ENCODE measurements at places on chromosomes 12 and 14.
A peak's percentile ranks its signal among the peaks of the same experiment; 100 is the strongest.

GRCh38 chr12:87952850-87953249 is 76.4 kb downstream of the C12orf50 start:
- DNase-seq = no peak

DNA sequence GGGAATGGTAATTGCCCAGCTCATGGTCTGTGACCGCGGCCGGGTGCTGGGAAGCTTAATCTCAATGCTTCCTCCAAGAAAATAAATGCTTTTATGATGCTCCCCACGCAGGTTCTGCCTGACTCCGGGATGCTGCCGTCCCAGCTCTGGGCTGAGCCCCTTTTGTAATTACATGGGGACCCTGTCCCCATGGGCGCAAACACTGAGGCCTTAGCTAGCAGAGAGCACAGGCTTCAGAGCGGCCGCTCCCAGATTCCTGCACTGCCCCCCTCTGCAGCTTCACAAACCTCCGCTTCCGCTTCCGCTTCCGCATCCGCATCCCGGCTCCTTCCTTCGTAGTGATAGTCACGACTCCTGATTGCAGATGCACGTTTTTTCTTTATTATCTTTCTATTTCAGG is 129.5 kb downstream of the KIF26A start:
- no peak for DNase-seq

GRCh38 chr12:43069768-43070221 is 480.2 kb upstream of the PRICKLE1 start:
- DNase-seq = peak; percentile 43

DNA sequence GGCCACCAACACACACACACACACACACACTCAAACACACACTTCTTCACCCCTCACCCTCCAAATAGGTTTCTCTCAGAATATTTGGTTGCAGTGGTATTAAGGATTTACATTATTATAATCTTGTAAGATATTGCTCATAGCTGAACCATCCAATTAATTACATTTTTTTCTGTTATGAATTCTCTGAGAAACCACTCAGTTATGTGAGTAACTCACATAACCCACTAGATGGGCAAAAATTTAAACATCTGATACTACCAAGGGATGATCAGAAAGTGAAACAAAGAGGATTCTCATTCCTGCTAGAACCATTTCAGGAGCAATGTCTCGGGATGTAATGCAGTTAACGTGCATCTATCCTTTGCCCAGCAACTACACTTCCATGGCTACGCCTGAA is 31.6 kb downstream of the TMTC1 start:
- DNase-seq = no peak

DNA sequence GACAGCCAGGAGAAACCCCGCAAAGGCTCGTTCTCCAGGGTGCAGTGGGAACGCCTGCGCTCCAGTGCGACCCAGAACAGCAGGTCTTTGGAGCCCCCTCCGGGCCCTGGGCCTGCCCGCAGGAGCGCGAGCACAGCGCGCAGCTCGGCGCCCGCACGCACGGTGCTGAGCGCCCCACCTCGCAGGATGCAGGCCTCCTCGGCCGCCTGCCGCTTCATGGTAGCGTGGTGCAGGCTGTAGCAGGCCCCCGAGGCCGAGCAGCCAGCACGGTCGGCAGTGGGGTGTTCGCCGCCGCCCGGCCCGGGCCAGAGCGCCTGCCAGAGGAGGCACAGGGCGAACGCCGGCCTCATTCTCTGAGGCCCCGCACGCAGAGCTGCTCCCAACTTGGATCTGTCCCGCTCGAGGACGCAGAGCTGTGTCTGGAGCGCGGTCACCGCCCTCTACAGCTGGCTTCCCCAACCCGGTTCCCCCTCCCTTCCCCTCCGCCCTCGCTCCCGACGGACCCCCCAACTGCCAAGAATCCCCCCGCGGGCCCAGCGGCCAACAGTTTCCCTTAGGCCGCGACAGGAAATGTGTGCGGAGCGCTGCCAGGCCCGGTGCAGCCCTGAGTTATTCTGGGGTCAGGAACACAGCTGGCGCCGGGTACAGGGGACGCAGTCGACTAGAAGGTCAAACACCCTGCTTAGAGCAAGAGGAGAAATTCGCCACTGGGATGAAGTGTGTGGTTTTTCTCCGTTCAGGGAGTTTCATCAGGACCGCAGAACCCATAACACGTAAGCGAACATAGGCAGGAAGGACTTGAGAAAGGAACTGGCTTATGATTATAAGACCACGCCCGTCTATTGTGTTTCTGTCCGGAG is at the start of gene CLEC14A:
Gene CLEC14A (minus strand): TSS at position 421 of the 860 bp plus-strand sequence. CDS start 71 bp downstream, at position 350.
- DNase-seq = peak; percentile 22

- peak; percentile 64 for DNase-seq
Measured at GRCh38 chr12:79776111-79776510, 85.3 kb upstream of the PAWR start.

GRCh38 chr12:126346087-126346486 is 1280.9 kb downstream of the AACS start:
- no peak for DNase-seq

- DNase-seq = peak; percentile 88
Measured at GRCh38 chr12:129772501-129773493, 131.0 kb downstream of the TMEM132D start.

GRCh38 chr14:32996343-32996742 is 57.7 kb downstream of the NPAS3 start:
- DNase-seq = no peak

- no peak for DNase-seq
Measured at GRCh38 chr12:80219345-80219744, 120.0 kb downstream of the OTOGL start.

DNA sequence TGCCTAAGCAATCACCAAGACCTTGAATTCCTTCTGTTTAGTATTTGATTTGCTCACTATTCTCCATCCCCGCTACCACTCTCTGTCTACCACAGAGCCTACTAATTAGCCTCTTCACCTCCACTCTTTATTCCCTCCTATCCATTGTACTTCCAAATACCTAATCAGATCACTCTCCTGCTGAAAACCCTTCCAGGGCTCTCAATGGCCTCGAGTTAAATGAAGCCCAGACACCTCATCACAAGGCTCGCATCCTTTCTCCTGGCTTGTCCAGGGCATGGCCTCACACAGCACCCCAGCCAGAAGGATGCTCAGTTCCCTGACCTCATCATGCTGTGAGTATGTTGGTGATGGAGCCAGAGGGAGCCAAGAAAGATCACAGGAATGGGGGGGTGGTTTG is 71.4 kb upstream of the PRMT8 start:
- no peak for DNase-seq

DNA sequence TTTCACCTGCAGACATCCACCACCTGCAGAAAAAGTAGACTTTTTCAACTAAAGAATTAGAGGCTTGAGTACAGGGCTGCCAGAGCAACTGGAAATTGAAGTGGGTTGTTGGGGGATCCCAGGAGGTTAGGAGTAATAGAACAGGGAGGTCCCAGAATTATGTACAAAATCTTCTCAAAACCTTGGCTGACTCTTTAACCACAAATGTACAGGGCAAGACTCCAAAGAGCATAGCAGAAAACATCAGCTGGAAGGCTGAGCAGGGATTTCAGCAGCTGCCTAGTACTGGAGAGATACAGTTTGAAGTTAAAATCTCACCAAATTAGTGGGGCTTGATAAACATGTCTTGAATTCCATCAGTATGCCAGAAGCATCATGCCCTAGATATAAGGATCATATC is 191.6 kb downstream of the CRADD start:
- DNase-seq = peak; percentile 49

GRCh38 chr14:50260511-50260910 is 29.1 kb upstream of the SOS2 start:
- DNase-seq = peak; percentile 51

Data from astrocyte of the hippocampus (primary cell).